ENCODE measurements at places on chromosomes 2 and 18. TPM values are rescaled to one million over a fixed set of nuclear protein-coding genes. Genes with fewer than 3 reads are reported as not detected.

The UGT1A4 gene
- total RNA-seq = not detected

The VIT gene
- total RNA-seq = 27.3 TPM

The PXDN gene
- total RNA-seq = 9.9 TPM

DNA sequence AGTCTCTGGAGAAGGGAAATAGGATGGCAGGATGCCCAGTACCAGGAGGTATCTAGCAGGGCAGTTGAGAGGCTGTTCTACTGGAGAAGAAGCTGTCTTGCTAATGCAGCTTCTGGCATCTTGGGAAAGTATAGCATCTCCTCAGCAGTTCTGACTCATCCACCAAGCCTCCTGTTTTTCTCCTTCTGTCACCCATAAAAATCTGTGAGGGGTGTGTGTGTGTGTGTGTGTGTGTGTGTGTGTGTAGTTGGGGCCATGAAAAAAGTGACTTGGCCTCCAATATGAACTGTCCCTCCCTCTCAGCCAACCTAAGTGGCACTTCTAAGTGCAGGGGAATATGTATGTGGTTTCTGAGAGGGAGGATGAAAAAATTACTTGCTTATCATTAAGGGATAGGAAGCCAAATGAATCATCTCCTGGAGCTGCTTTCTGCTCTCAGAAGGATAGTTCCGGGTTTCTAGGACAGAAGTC is 83.9 kb downstream of the CBLN2 start:
- no peak for DNase-seq
- no peak overlapping the region for H3K4me3 ChIP-seq
- H3K4me1 ChIP-seq = no peaks in the 10 kb centered on the region
- H3K27ac ChIP-seq = no peak overlapping the region

DNA sequence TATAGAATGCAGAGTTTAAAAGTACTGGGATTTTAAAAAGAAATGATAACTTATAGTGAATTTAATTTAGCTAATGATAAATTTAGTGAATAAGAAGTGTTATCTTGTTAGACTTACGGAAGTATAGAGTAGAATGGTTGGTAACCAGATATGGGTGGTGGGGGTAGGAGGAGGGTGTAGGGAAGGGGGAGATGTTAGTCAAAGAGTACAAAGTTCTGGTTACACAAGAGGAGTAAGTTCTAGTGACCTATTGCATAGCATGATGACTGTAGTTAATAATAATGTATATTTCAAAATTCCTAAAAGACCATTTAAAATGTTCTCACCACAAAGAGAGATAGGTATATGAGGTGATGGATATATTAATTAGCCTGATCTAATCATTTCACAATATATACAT is 184.8 kb upstream of the STON1 start:
- H3K36me3 ChIP-seq = peaks cover 19% of the 10 kb centered on the region
- no peaks in the 10 kb centered on the region for H3K27me3 ChIP-seq
- no peak for DNase-seq

The GAL3ST2 gene
- total RNA-seq = not detected

Data from gastrocnemius medialis (tissue), 4 donors.